Ovary (tissue), 10 donors: ENCODE measurements at places on chromosomes 1 and 21.

- DNase-seq, result no peak
Observed at GRCh38 chr1:113855630-113856400, 15.7 kb downstream of the PTPN22 start.

DNA sequence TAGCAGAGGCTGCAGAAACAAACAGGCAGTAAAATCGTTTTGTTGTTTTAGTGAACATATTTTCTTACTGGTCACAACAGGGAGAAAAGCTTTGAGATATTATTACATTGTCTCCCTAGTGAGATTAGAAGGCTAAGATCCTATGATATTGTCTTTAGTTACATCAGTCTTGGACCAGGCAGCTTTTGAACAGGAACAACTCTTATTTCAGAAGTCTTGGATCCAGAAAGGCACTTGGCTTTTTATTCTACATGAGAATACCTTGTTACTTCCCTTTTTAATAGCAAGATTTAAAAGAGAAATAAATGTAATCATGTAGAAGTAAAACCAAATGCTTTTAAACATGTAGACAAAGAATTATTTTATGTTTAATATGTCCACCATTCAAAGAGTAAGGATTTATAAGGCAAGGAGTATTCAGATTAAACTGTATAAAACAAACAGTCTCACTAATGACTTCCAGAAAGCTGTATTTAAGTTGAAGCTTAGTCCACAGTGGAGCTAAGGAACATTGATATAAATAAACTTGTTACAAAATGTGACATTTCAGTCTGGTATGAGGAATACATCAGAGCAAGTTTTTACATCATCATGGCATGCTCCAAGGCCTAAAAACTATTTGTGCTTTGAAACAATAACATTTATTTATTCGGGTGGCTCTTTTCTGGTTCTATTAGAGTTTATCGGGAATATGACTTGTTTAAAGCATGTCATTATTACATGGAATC, 72.2 kb downstream of the PHTF1 start:
- DNase-seq, result no peak

DNA sequence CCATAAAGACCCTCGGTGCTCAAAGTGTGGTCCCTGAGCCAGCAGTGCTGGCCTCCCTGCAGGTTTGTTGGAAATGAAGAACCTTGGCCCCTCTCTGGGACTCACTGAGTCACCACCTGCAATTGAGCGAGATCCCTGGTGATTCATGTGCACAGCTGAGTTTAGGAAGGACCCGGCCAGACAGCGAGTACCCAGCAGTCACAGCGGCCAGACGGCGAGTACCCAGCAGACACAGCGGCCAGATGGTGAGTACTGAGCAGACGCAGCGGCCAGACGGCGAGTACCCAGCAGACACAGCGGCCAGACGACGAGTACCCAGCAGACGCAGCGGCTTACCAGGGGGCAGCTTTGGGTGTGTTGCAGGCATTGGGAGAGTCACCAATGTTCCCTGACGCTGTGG, 123.8 kb downstream of the PRDM16 start:
- no peak for DNase-seq

- no peak for DNase-seq
Observed at GRCh38 chr1:54553602-54554313, 5.7 kb downstream of the ACOT11 start.

DNA sequence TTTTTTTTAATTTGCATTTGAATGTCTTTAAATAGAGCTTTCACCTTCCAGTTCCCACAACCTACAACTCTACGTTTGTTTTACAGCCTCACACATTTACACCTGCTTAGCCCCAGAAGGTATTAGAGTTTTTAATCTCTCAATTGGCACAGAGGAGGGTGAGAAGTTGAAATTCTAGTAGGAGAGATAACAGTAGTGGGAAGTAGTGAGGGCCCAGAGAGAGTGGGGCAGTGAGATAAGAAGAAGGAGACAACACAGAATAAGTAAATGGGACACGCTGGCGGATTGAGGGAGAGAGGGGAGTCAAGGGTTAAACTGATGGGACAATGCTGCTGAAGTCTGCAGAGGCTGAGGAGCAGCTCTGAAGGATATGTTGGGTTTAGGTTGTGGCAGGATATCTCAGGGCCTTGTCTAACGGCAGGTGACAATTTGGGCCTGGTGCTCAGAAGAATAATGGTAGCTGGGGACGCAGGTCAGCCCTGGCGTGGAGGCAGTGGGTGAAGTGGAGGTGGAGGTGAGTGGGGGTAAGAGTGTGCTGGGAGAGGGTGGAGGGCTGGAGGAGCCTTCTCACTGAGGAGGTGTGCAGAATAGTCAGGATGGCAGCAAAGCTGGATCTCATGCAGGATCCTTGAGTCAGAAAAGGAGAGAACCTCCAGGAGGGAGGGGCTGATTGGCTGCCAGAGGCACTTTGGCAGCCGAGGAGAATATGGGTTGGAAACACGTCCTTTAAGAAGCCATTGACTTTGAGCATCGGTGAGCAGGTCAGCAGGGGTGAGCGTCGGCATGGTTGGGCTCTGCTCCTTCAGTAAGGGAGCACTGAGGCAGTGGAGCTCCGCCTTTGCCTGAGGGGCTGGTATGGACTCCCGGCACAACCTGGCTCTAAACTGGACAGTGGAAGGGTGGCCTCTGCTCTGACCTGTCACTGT, 72.9 kb downstream of the SYT6 start:
- no peak for DNase-seq

- DNase-seq, result no peak
Observed at GRCh38 chr1:36093929-36094328, 5.2 kb downstream of the ADPRS start.

DNA sequence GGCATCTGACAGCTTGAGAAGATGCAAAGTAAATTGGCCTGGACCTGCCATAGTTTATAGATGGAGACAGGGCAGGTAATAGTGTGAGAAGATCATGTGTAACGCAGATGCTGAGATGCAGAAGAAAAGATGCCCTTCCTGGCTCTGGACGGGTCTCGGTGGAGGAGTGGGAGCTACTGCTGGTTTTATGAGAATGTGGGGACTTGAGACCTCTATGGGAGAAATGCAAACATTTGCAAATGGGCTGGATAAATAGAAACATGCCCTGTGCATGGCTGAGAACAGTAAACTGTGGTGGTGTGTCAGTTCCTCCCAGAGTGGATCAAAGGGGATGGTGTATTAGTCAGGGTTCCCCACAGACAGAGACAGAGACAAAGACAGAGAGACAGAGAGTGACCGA, 21.9 kb downstream of the UBASH3A start:
- no peak for DNase-seq

GRCh38 chr1:161200992-161201835, 953 bp upstream of the NDUFS2 start:
- peak; percentile 81 for DNase-seq
